ENCODE measurements at places on chromosomes 2 and 18. TPM values are rescaled to one million over a fixed set of nuclear protein-coding genes. Genes with fewer than 3 reads are reported as not detected.

DNA sequence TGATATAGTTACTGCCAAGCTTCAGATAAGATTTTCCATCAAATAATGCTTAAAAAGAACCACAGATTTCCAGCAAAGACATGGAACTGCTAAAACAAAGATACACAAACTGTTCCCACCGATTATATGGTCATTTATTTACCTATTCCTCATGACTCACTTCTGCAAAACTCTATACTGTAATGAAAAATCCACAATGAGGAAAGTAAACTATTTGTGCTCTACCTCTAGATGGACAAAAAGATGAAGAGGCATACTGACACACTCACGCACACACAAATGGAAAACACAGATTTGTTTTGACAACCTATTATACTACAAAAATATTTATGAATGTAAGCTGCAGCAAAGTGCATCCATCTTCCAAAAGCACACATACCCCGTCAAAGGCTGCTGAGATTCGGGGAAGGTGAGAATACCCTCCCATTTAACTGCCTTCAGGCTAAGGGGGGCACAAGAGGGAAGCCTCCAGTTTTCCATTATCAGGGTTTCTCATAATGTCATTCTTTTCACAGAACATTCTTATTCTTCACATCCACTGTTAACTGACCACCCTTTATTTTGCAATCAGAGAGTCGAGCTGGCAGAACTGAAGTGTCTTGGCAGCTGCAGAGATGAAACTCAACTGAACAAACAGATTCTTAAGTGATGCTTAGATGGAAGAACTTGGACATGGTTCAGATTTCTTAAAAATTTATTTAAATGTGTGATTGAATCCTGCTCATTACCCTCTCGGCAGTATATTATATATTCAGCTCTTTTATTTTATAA, 115.9 kb upstream of the TANK start:
- DNase-seq: no peak

DNA sequence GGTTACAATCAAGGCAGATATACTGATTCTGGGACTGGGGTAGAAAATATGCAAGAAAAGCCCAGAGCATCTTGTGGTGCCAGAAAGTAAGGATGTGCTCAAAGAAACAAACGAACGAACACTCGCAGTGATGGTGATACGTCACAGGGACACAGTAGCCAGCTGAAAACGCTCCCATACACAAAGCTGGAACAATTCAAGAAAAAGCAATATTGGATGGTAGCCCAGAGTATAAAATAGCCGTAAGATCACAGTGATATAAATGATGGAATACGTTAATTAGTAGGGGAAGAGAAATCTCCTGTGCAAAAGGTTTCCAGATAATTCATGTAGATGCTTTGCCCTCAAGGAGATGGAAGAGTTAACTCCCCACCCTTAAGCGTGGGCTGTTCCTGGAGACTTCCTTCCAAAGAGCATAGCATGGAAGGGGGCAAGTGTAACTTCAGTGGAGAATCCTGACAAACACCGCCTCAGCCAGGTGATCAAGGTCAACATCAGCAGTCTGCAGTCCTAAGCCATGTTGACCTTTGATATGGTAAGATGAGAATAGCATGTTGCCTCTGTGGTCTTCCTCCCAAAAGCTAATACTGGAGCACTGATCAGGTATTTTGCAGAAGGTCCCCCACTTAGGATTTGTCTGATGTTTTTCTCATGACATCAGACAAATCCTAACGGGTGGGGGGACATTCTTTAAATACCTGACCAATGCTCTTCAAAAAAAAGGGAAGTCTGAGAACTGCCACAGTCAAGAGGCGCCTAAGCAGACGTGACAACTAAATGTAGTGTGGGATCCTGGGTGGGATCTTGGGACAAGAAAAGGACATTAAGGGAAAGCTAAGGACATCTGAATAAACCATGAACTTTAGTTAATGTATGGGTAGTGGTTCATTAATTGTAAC, 99.0 kb downstream of the NCK2 start:
- DNase-seq: no peak

RTP5 gene
- total RNA-seq: 0.13 TPM

POTEF gene
- total RNA-seq: not detected

DNA sequence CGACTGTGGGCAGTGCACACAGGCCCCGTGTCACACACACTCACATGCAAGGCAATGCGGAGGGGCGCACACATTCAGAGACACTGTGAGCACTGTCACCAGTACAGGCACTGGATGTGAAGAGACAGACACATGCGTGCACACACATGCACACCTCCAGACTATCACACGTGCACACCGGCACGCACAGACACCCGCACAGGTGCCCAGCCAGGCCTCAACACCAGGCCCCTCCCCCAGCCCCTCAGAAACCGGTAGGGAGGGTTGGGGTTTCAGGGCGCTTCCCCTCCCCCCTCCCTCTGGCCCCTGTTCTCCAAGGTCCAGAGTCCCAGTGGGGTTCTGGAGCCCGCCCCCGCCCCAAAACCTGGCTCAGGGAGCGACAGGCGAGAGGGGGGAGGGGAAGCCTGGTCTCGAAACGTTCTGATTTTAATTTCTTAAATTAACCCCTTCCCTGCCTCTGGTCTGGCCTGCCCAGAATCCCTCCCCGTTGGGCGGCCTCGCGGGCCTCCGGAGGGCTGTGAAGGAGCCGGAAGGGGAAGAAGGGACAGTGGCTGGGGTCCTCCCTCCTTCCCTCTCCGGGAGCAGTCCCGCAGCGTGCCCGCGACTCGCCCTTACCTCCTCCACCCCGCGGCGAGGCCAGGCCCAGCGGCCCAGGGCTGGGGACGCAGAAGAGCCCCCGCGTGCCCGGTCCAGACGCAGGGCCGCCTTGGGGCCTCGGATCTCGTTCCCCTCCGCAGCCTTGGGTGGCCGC, 558 bp downstream of the FBXO41 start:
- DNase-seq: peak; percentile 70

PER2 gene
- 28.4 TPM for total RNA-seq

GRCh38 chr2:109475531-109476210, 138.1 kb downstream of the SEPTIN10 start:
- no peak for DNase-seq
